Dermis microvascular lymphatic vessel endothelial cell (primary cell): ENCODE measurements at places on chromosomes 1 and 21. TPM values are rescaled to one million over a fixed set of nuclear protein-coding genes. Genes with fewer than 3 reads are reported as not detected.

DNA sequence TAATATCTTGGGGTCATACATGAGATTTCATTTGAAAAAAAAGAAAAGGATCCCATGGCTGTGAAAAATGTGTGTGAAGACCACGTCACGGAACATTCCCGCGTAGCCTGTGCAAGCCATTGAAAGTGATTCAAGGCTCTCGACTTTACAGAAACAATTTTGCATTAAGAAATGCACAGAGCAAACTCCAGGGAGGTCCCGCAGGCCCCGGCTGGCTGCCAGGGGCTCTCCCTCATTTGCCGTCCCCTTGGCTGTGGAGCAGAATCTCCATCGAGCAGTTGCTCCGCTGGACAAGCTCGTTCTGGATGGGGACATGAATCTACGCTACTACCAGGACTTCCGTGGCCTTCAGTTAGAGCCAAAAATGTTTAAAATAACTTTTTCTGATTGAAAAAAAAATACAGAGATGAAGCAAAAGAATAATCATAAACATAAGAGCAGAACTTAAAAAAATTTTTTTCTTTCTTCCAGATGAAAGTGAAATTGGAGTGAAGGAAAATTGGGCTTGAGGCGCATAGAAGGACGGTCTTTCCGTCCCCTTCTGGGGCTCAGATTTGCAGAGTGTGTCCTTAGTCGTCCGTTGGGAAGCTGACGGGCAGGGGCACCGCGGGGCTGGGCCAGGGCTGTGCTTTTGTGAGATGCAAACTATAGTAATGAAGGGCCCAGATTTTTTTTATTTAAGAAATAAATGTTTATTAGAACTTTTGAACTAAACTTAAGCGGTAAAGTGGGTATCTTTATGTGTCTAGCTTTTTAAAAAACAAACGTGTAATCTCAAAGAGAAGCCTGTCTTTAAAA is 68.1 kb upstream of the ARHGEF16 start:
- no peak for DNase-seq

DNA sequence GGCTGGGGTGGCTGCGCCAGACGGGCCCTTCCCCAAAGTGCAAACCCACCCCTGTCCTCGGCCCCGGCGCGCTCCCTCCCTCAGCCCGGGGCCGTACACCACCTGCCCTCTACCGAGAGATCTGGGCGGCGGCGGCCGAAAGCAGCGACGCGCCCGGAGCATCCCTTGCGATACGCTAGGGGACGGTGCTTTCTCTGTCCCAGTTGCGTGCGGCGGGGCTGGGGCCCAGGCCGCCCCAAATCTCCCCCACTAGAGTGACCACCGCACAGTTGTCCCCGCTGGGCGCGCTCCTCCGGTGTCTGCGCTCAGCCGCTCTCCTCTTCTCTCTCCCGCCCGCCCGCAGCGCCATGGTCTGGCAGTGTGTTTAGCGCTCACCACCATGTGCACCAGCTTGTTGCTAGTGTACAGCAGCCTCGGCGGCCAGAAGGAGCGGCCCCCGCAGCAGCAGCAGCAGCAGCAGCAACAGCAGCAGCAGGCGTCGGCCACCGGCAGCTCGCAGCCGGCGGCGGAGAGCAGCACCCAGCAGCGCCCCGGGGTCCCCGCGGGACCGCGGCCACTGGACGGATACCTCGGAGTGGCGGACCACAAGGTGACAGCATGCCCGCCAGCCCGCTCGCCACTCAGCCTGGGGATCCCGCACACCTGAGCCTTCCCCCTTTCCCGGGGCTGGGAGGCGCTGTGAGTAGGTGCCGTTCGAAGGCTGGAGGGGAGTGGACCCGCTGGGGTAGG is 1.0 kb downstream of the ST6GALNAC5 start:
- peak; percentile 43 for DNase-seq

DNA sequence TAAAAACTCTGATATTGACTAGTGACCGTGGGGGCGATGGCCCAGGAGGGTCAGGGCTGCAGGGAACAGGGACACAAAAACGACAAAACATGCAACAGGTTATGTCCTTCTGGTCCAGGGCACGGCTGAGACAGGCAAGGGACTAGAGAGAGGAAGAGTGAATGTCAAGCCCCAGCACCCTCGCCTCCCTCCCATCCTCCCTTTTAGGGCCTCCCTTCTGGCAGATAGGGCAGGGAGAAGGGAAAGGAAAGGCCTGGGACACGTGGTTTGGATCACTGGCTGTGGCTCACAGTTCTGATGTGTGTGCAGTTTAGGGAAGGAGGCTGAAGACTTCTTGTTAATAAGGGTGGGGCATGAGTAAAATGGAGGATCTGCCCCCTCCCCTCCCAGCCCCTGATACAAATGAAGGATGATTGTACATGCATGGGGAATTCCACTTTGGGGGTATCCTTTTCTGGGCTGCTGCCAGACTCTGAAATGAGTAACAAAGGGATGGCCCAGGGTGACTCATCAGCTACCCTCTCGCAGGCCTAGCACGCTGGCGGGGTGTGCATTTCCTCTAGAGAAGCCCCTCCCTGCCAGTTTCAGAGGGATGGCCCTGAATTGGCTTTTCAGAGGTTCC is 14.2 kb downstream of the CAPN2 start:
- DNase-seq: peak; percentile 97

GRCh38 chr1:1132956-1133750 is 17.3 kb upstream of the C1orf159 start:
- DNase-seq: no peak

DNA sequence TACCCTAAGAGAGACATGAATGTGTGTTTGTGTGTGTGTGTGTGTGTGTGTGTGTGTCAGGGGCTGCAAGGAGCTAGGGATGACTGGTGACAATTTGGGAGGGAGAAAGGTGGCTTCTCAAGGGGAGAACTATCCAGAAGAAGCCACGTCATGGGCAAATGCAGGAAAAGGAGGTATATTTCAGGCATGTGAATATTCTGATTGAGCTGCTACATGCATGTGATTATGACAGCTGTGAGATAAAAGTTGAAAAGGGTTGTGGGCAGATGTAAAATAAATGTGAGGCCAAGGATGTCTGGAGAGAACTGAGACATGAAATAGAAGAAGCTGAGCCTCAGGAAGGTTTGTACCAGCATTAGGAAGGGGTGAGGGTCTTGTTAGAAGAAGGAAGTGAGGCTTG is 4.5 kb downstream of the CYP4A11 start:
- DNase-seq: no peak

Gene TCEA3
- 0.13 and 0.51 TPM in 2 replicates for total RNA-seq
